ENCODE measurements at places on chromosomes 1 and 21. TPM values are rescaled to one million over a fixed set of nuclear protein-coding genes. Genes with fewer than 3 reads are reported as not detected.

DNA sequence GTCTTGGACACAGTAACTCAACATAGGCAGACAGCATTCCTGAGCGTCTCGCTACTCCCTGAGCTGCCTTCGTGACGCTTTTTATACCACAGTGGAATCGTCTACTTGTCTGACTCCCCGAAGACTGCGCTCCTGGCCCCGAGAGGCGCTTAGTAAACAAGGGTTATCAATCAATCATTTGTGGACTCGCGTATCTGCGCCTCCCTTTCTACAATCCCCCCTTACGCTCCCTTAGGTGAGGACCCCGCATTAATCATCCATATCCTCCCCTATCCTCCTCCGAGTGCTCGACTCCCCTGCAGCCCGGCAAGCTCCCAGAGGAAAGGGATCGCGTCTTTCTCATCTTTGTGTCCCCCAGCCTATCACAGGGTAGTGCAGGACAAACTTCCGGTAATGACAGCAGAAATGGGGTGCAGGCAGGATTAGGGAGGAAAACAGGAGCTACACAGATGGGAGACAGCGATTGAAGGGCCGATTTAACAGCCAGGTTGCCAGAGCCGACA lies 522 bp downstream of the TMEM59 start:
- peak; percentile 58 for DNase-seq

DNA sequence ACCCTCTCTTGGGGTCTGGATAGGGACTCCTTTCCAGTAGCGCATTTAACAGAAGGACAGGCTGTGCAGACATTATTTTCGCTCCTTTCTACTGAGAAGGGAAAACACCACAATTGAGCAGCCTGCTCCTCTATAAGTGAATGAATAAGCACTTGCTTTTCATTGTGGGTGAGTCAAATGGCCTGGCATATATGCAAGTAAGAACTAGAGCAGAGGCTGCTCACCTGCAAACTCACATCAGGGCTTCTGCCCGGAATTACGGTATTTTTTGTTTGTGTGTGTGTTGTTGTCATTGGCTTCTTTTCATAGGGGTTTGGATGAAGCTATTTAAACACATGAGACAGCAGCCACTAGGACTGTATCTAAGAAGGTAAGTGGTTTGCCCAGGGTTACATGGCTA lies 200.1 kb upstream of the CAMK1G start:
- no peak for DNase-seq

DNA sequence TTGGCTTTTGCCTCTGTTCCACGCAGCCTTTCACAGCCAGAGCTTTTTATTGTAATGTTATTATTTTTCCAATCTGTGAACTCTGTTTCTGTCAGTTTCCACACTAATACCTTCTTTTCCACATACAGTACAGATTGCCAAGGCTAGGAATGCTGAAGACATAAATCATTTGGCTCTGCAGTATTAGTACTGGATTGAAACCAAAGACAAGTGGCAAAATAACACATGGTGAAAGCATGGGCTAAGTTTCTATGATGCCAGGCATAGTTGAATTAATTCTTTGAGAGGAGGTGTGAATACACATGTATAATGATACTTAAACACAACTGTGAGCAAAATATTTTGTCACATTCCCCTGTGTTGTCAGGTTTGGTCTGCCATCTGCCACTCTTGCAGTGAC lies 73.5 kb downstream of the TMEM200B start:
- no peak for DNase-seq

- DNase-seq: no peak
These were observed 84.4 kb downstream of the CD58 start for GRCh38 chr1:116486424-116486823.

GRCh38 chr1:180849031-180849775 lies 63.5 kb upstream of the KIAA1614 start:
- DNase-seq: no peak

GRCh38 chr1:184116287-184116686 lies 64.8 kb downstream of the TSEN15 start:
- no peak for DNase-seq

DNA sequence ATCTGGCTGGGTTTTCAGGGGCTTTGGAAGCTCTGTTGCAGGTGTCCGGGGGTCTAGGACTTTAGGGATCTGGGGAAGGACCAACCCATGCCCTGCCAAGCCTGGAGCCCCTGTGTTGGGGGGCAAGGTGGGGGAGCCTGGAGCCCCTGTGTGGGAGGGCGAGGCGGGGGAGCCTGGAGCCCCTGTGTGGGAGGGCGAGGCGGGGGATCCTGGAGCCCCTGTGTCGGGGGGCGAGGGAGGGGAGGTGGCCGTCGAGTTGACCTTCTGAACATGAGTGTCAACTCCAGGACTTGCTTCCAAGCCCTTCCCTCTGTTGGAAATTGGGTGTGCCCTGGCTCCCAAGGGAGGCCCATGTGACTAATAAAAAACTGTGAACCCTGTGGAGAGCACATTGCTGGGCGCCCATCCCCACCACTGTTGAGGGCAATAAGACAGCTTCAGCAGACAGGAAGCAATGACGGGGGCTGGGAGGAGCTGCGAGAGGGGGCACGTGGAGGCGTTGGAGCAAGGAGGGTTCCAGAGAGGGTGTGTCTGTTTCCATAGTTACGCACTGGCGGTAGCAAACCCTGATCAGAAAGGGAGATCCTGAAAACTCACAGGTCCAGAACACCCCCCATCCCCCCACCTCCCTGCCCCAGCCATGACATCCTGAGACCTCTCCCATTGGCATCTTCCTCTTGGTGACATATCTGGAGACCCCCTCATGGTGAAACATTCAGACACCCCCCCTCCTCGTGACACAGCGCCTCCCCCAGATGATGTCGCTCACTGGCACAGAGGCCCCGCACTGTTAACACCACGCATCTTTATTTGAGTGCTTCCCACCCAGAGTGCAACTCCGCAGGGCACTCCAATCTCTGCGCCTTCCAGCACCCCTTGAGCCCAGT lies 8.4 kb downstream of the MYBPH start:
- no peak for DNase-seq

- DNase-seq: no peak
These were observed 211.0 kb downstream of the TOMM20 start for GRCh38 chr1:234917495-234918180.

GRCh38 chr1:112509005-112509659 lies 367 bp downstream of the WNT2B start:
- DNase-seq: no peak

DNA sequence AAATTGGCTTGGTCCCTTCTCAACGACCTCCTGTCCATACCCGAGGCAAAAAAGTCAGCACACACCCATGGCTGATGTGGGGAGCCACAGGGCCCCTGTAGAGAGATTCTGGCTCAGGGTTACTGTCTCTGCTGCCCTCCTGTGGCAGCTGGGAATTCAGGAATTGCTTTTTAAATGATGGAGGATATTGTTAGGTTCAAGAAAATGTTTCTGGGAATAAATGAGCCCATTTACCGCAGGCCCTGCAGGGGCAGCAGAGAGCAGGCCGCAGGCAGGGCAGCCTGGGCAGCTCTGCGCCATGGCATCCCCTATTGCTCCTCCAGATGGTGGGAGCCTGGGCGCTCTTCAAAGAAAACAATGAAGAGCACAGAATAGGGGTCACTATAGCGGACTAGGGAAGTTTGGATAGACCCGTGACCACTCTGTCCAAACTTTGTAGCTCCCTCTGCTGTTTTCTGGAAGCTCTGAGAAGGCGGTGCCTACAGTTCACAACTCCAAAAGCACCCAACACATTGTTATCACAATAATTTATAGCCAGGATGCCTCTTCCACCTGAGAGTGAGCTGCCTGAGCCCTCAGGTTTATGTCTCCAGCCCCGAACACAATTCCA lies 201.1 kb downstream of the BACH1 start:
- DNase-seq: no peak

DNA sequence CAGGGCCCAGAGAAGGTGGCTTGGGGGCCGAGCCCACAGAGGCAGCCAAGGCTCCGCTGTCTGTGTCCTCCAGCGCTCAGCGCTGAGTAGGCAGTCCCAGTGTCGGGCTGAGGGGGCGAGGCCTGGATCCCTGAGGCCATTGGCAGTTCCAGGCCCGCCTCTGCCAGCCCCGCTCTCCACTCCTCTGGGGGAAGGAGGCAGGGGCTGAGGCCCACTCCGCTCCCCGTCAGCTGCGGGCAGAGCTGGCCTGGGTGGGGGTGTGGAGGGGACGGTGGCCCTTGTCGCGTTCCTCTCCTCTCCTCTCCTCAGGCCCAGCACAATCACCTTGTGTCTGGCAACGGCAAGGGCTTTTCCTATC lies 132.8 kb downstream of the CASZ1 start:
- DNase-seq: no peak

DNA sequence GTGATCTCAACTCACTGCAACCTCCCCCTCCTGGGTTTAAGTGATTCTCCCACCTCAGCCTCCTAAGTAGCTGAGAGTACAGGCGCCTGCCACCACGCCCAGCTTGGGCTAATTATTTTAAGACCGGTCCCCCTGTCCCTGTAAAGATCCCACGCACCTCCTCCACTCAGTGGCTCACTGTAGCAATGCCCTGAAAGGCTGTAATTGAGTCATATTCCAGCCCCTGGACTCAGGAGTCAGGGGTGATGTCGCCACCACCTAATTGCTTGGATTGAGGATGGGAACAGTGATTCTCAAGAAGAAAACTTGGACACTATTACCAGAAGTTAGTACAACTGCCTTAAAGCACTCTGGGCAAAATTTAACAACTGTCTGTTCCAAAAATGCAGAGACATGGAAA lies 3.1 kb upstream of the EDARADD start:
- no peak for DNase-seq

DNA sequence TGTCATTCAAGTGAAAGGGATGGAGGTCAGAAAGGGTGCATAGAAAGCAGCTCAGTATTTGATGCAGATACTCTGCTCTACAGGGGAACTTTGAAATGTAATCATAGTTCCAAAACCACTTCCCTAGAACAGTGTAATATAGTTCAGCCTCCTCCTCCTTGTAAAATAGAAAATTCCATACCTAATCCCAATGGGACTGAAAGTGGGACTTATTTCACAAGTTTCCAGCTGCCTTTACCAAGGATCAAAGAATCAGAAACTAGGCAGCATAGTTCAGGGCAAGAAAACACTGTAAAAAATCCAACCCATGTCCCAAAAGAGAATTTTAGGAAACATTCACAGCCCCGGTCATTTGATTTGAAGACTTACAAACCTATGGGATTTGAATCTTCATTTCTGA lies 8.1 kb upstream of the TMCO2 start:
- no peak for DNase-seq

DNA sequence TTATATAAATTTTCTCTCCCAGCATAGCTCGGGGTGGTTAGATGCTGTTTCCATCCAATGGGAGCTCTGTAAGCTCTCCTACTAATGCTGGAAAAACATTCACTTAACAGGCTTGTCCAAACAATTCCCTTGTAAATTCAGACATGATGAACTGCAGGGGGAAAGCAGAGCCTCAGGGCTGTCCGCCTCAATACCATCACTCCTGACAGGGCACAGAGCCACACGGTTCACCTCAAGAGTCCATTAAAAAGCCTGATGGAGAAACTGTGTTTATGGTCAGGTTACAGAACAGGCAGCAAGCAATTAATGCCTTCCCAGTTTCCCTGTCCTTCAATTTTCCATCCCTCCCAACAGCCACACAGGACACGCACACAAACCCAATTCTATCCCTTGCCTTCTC lies 171.0 kb downstream of the BRINP2 start:
- no peak for DNase-seq

GRCh38 chr1:44035726-44036408 lies 4.6 kb upstream of the SLC6A9 start:
- DNase-seq: no peak

GRCh38 chr1:23462766-23463165 lies 21.2 kb downstream of the ASAP3 start:
- no peak for DNase-seq

- peak; percentile 67 for DNase-seq
These were observed 2.0 kb downstream of the SLC6A17 start for GRCh38 chr1:110152133-110152785.

DNA sequence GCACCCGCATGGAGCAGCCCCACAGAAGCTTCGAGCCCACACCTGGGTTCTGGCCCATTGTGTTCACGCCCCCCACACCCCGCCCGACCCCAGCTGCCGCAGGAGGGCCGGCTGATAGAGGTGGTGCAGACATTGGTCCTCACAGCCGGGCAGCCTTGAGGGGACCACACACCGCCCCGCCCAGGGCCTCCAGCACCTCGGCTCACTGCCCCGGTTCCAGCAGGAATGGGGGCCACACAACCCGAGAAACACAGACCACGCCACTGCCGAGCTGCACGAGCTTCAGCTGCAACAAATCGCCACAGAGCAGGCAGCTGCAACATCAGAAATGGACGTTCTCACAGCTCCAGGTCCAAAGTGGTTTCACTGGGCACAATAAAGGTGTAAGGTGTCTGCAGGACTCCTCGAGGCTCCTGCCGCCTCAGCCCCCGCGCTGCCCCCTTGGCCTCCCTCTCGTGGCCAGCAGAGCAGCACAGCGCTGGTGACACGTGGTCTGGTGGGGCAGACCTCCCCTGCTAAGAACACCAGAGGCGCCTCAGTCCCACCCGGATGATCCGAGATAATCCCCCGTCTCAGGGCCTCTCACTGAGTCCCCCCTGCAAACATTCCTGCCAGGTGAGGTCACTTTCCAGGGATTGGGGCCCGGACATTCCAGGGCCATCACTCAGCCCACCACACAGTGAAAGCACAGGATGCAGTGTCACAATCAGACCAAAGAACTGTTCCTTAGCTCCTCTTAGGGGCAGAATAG lies 62.3 kb upstream of the ADARB1 start:
- no peak for DNase-seq

DNA sequence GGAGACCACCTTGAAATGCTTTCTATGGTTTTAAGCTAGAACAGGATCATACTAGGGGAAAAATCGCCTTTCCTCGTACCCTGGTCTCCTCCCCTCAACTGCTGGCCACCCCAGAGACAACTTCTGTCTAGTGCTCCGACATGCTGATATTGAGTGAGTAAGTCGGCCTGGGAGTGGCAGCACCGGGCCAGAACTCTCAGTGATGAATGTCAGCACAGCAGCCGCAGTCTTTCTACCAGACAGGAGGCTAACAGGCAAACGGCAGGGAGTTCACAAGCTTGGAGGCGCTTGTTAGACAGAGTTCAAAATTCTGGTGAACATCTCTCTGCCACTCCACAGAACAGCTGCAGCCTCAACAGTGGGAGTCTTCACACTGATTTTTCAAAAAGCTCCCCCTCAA lies 716.9 kb downstream of the ADGRL2 start:
- no peak for DNase-seq

- DNase-seq: no peak
These were observed 31.9 kb downstream of the NEK2 start for GRCh38 chr1:211643324-211644212.

GRCh38 chr1:42940851-42941639 lies 17.6 kb downstream of the SLC2A1 start:
- DNase-seq: no peak

The TAS1R2 gene
- not detected for total RNA-seq

The EDN2 gene
- total RNA-seq: not detected

The ATP1A1 gene
- total RNA-seq: 91.9 TPM

The TDRD10 gene
- total RNA-seq: 0.16 TPM

The SYDE2 gene
- total RNA-seq: 2.3 TPM

The DCST1 gene
- total RNA-seq: not detected

The AQP10 gene
- not detected for total RNA-seq

The KRTAP19-1 gene
- total RNA-seq: not detected

The MAP3K21 gene
- total RNA-seq: 4.1 TPM

The FCRLB gene
- 3.1 TPM for total RNA-seq

The ITLN2 gene
- not detected for total RNA-seq

Data from occipital lobe (tissue), 3 donors.